ENCODE measurements at places on chromosomes 6 and 20.

- DNase-seq = no peak
These were observed 476.3 kb downstream of the PRKN start for GRCh38 chr6:162251257-162251656.

- DNase-seq = no peak
These were observed 78.6 kb downstream of the HIVEP1 start for GRCh38 chr6:12090714-12091113.

DNA sequence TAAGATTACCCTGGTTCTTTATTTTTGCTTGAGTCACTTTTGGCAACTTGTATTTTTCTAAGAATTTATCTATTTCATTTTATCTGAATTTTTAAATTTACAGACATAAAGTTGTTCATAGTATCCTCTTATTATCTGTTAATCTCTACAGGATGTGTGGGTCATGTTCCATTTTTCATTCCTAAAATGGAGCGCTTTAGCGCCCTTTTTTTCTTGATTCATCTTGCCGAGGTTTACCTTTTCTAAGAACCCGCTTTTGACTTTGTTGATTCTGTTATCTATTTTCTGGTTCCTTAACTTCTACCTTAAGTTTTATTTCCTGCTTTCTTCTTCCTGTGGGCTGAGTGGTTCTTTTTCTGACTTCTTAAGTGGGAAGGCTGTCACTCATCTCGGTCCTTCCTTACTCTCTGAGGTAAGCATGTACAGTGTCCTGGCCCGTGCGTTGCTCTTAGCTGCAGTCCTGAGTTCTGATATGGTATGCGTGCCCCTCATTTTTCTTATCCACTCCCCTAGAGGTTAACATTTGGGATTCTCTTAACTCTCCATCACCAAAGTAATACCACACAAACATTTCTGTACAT lies 399.8 kb downstream of the CDC5L start:
- DNase-seq = no peak

DNA sequence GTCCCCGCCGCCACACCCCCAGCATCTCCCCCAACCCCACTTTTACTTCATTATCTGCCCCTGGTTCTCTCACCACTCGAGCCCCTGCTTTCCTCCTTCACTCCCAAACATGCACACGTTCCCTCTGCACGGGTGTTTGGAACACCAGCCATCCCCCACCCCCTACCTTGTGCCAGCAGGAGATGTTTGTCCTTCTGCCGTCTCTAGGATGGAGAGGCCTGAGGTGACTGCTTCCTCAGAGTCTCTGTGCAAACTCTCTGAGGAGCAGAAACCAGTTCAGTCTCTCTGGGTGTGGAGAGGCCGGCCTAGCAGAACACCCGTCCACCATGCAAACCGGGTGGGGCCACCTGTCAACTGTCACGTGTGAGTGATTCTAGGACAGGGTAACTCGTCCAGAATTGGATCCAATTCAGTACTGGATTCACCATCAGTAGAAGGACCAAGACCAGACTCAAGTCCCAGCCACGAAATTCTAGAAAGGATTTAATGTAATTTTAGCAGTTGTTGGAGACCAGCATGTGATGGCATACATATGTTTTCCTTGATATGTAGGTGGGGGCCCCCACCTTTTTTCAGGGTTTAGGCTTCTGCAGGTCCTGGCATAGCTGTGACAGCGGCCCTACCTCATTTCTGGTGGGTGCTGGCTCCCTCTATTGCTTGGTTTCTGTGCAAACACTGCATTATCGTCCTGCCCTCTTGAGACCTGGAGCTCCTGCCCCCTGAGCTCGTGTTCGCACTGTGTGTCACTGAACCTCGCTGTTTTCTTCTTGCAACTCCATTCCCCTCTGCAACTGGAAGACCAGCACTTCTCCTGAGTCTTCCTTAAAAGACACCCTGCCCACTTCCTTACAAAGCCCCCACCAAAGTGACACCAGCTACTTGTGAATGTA lies at the start of gene RAET1E:
RAET1E (minus strand) TSS at position 259 of the 890 bp plus-strand sequence. CDS start 7,212 bp downstream, outside the sequence.
- DNase-seq = no peak

- no peak for DNase-seq
These were observed 131.7 kb downstream of the COL21A1 start for GRCh38 chr6:56115715-56116114.

GRCh38 chr6:156862711-156863110 lies 85.5 kb downstream of the ARID1B start:
- no peak for DNase-seq

DNA sequence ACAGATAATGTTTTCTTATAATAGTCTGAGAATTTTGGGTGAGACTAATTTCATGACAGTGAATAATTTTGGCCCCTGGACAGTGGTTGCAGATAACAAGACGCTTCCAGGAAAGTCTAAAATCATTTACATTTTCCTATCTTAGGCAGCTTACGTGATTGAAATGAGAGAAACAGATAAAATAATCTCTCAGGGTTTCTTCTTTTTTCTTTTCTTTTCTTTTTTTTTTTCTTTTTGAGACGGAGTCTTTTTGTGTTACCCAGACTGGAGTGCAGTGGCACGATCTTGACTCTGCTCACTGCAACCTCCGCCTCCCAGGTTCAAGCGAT lies 4.2 kb upstream of the SERPINB1 start:
- no peak for DNase-seq

DNA sequence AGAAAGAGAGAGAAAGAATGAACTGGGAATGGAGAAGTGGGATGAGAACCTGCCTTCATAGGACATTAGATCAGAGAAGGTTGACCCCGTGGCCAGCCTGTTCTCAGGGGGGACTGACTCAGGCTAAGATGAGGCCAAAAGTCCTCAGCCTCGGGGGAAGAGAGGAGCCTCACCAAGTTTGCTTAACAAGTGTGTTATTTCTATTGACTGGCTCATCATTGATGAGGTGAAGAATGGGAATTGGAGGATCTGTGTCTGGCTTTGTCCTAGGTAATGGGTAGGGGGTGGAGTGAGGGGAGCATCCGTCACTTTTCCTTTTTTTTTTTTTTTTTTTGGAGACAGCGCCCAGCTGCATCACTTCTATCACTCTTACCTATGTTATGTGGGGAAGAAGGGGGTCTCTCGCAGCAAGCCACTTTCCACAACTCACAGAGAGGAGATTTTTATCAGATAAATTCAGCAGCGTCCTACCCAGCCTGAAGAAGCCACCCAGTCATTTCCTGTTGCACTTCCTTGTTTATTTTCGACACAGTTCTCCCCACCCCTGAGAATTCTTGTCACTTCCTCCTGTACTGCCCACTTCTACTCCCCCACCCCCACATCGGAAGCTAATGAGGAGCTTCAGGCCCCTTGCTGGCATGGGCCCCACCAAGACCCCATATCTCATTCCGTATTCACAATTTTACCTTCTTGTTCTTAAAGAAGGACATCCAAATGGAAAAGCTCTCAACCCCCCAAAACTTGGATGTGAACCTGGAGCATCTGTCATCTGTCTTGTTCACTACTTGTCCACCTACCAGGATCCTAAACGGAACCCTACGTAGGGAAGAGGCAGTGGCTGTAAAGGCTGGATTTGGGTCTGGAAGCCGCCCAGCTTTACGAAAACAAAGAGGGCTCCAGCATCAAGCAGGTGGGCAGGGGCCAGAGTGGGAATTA lies 2.8 kb upstream of the RNASET2 start:
- DNase-seq = no peak

- DNase-seq = no peak
These were observed 55.1 kb downstream of the MYLK4 start for GRCh38 chr6:2695454-2696095.

GRCh38 chr6:36120539-36120938 lies 9.8 kb upstream of the MAPK13 start:
- DNase-seq = peak; percentile 57

- no peak for DNase-seq
These were observed 493 bp downstream of the CRYBG1 start for GRCh38 chr6:106360989-106361430.

DNA sequence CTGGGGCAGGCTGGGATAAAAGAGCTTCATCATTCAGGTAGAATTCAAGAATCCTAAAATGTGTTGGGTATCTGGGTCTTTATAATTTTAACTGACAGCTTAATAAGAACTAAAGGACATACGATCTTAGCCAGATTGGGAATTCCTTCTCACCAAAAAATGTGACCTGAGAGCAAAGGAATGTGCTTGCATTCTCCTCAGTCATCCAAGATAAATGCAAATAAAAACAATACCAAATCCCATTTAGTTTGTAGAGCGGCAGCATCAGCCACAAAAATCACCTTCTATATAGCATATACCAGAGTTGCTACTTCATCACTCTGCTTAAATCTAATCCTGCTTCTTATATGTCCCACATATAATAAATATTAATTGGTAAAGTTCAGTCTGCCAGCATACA lies 16.9 kb downstream of the USP49 start:
- DNase-seq = no peak

DNA sequence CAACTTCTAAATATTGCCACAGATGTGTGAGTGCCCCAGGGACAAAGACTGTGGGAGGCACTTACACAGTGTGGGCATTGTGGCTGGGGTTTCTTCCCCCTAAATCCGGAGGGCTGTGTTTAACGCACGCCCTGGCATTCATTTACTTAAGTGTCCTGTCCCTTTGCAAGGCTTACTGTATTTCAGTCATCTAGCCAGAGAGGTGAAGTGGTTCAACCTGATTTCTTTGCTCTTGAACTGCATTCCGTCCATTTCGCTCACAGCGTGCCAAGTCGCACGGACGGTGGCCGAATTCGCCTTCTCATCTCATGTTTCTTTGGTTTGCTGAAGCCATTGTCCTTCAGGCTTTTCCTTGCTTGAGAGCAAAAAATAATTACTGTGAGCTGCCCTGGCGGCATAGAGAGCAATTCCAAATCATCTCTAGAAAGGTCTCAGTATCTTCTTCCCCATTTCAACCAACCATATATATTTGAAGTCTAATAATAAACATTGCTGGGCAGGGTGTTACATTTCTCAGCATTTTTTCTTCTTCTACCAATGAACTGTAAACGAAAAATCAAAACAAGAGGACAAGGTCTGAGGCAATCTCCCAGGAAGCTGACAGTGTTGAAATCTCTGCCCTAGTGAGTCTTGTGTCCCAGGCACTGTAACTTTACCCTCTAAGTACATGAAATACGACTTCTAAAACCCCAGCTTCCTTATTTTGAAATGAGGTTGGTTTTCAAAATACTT lies 16.9 kb downstream of the SYTL3 start:
- no peak for DNase-seq

DNA sequence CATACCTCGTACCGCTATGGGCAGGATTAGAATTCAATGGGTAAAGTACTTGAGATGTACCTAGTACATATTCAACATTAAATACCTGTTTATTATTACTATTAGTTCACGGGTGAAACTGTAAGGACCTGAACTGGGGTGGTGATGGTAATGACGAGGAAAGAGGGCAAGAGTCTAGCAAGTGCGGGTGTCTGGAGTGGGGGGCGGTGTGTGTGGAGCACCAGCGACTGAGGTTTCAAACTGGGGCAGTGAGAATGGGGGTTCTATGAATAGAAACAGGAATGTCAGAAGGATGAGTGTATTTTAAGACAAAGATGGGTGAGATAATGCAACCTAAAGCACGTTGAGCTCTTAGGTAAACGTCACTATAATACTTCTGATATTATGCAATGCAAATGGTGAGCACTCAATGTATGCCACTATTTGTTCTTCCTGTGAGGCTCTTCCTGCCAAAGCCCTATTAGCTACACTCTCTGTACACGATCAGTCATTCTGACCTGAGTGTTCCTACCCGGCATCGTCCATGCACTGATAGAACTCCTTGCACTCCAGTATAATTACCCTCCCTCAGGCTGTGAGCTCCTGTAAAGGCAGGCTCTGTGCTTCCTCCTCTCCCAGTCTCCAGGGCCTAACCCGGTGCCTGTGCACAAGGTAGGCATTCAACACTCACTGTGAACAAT lies 55.0 kb downstream of the ALDH5A1 start:
- no peak for DNase-seq

- no peak for DNase-seq
These were observed 105.2 kb downstream of the SMLR1 start for GRCh38 chr6:130932438-130932837.

- DNase-seq = no peak
These were observed 201.4 kb downstream of the PREX1 start for GRCh38 chr20:48626226-48626937.

GRCh38 chr20:4470375-4470774 lies 251.3 kb upstream of the PRND start:
- no peak for DNase-seq

- no peak for DNase-seq
These were observed 624.1 kb downstream of the CD109 start for GRCh38 chr6:74320074-74320473.

GRCh38 chr6:21478883-21479539 lies 114.5 kb upstream of the SOX4 start:
- DNase-seq = no peak

DNA sequence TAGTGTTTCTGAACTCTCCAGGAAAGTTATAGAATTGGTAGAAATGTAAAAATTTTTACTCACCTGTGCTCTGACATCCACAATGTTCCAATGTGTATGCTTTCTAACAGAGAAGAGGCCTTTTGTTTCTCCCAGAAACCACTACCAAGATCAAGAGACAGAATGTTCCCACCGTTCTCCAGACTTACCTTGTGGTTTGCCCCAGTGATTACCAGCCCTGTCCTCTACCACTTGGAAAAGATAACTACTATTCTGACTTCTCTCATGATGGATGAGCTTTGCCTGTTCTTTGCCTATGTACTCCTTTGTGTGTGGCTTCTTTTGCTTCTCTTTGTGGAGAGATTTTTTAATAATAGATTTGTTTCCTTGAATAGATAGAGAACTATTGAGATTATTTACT lies 173.0 kb upstream of the SCGN start:
- no peak for DNase-seq

- DNase-seq = no peak
These were observed 48.1 kb upstream of the SLC17A4 start for GRCh38 chr6:25706314-25707014.

GRCh38 chr6:163183806-163184205 lies 230.7 kb upstream of the QKI start:
- DNase-seq = no peak

DNA sequence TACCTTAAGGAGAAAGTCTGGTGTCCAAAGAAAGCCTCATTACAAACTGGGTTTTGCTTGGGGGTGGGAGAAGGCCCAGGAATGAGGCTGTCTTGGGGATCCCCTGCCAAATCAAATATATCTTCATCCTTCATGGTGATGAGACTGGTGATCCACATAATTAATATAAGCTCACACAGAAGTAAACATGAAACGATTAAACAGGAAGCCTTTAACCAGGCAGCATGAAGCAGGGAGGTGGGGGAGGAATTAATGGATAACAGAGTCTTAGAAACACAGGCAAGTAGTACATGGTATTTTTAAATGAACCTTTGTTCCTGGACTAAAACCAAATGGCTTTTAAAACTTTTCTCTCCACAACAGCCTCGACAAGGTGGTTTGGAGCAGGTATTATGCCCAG lies 437.5 kb downstream of the TFAP2A start:
- no peak for DNase-seq

- DNase-seq = no peak
These were observed 284.1 kb upstream of the TAB2 start for GRCh38 chr6:149033454-149033853.

DNA sequence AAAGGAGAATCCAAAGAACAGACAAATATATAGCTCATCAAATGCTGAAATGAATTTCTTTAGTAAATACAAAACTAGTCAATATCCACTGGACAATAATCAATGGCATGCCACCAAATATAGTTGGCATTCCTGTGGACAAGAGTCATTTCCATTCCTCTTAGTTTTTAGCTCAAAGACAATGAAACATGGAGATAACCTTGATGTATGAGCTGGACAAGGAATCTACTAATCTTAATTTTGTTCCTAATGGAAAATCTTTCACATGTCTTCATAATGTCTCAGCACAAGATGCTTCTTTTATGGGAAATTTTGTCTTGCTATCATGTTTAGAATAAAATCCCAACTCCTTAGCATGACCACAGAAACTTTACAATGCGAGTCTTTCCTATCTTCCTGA lies 87.8 kb downstream of the PFDN4 start:
- DNase-seq = no peak
